ENCODE measurements at places on chromosomes 4 and X.

DNA sequence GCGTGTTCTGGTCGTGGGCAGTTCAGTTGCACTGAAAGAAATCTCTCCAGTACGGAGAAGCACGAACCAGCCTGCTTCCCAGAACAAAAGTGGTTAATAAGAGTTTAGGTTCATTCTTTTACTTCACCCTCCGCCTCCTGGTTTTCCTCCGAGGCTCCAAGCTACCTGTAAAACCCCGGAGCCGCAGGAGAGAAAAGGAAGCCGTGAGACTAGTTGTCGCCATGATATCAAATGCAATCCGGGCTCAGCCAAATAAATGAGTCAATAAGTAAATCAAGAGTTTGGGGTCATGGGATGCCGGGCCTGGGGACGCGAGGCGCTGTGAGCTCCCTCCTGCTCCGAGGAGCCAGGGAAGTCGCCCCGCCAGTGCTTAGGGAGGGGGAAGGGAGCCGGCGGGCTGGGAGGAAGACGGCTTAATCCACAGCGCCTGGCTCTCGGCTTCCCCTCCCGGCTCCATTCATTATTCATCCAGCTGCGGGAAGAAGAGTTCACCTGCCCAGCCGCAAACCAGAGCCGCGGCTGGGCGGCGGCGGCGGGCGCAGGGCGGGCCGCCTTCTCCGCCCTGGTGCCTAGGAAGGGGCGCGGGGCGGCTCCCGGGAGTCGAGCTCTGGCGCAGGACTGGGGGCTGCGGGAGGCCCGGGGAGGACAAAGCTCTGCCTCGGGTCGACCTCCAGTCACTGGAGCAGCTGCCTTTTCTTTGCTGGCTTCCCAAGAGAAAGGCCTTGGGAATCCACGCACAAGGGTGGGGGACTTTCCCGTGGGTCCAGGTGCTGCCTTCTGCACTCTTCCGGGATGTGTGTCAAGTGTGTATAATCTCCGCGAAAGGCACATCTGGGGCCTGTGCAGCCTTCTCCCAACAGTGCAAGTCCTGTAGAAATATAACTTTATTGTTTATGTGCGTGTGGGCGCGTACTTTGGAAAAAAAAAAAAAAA, 1.7 kb downstream of the FRAS1 start:
- H3K4me3 ChIP-seq: peak overlapping the region; percentile 86
- peaks cover 58% of the 10 kb centered on the region for H3K27me3 ChIP-seq
- no peaks in the 10 kb centered on the region for H3K36me3 ChIP-seq
- DNase-seq: peak; percentile 48
- H3K27ac ChIP-seq: no peak overlapping the region

DNA sequence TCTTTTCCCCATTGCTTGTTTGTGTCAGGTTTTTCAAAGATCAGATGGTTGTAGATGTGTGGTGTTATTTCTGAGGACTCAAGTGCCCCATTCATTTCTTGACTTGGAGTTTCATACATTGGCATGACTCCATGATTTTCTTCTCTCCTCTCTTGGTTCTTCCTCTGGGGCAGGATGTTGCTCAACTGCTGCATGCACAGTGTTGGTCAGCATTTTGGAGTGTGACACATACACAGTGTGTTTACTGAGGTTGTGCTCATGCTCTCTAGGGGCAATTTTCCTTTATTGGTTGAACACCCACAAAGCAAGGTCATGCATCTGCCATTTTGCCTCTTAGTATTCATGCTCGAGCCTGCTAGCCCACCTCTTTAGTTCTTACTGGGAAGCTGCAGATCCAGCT, 1993.8 kb downstream of the ARAP2 start:
- DNase-seq: no peak
- no peak overlapping the region for H3K4me3 ChIP-seq
- H3K27ac ChIP-seq: no peak overlapping the region
- no peaks in the 10 kb centered on the region for H3K4me1 ChIP-seq
- H3K36me3 ChIP-seq: no peaks in the 10 kb centered on the region

DNA sequence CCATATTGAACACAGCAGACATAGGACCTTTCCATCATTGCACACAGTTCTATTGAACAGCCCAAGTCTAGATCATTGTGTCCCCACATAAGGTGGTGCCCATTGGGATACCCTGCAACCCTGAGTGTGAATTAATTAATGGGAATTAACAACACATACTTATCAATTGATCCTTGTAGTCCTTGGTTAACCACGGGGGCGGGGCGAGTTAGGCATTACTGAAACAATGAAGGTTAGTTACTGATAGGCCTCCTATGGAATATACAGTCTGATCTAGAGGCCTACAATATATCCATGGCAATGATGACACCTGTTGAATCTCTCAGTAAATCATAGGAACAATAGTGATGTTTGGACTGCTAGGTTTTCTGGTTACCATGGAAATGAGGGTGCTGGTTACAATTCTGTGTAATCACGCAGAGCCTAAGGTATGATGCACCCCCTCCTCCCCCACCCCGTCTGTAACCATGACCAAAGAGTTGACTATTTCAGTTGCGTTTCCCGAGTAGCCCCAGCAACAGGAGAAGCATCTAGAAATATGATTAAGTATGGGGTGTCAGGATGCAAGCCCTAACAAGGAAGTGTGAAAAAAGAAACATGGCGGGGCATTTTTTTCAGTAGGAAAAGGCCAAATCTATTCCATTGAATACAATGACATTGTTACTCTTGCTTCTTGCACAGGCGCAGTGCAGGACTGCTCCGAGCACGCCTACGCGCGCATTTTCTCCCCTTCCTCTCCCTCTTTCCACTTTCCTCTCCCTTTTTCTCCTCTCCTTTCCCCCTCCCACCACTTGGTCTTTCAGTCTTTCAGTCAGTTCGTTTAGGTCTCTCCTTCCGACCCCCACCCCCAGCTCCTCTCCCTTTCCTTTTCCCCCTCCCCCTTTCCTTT, 677 bp upstream of the NONO start:
- peaks cover 8% of the 10 kb centered on the region for H3K36me3 ChIP-seq
- no peak for DNase-seq
- peaks cover 18% of the 10 kb centered on the region for H3K4me1 ChIP-seq
- H3K27me3 ChIP-seq: no peaks in the 10 kb centered on the region

GRCh38 chrX:87516717-87517121, 883 bp upstream of the KLHL4 start:
- no peak for DNase-seq
- H3K36me3 ChIP-seq: no peaks in the 10 kb centered on the region
- no peaks in the 10 kb centered on the region for H3K27me3 ChIP-seq
- no peaks in the 10 kb centered on the region for H3K4me1 ChIP-seq
- no peak overlapping the region for H3K27ac ChIP-seq

DNA sequence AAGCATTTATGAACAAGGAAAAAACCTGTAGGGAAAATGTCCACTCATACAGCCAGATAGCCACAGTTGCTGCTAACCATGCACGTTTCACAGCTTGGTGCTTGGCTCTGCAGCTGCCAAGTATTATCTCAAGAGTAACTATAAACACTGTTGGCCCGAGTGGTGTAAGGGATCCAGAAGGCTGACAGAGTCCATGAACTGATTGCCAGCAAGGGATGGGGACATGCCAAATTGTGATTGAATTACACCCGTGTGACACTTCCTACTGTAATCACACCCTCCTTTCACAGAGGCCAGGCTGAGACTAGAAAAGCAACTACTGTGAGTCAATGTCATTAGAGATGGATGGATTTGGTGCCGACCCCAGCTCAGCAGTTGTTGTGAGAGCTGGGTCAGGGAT, 223.9 kb upstream of the ANKRD50 start:
- no peak for DNase-seq
- no peaks in the 10 kb centered on the region for H3K27me3 ChIP-seq
- no peak overlapping the region for H3K4me3 ChIP-seq
- H3K36me3 ChIP-seq: no peaks in the 10 kb centered on the region

DNA sequence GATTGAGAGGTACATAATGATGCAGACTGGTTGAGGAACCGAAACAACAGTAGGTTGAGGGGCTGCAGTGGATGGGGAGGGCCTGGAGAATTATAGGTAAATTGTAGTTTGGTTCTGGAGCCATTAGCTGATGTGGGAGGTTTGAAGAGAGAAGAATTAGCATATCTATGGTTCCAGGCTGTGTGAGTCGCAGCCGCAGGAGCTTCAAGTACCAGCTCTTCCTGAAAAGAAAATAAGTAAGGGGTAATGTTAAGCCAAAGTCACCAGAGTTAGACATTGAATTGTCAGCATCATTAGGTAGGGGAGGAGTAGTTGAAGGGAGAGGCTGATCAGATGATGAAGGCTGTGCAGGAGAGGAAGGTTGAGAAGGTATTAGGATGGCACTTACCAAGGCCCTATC, 29.5 kb downstream of the PF4 start:
- no peak for DNase-seq
- no peak overlapping the region for H3K4me3 ChIP-seq
- no peaks in the 10 kb centered on the region for H3K27me3 ChIP-seq
- no peaks in the 10 kb centered on the region for H3K4me1 ChIP-seq
- H3K27ac ChIP-seq: no peak overlapping the region
